ENCODE measurements at places on chromosomes 12 and 14.

DNA sequence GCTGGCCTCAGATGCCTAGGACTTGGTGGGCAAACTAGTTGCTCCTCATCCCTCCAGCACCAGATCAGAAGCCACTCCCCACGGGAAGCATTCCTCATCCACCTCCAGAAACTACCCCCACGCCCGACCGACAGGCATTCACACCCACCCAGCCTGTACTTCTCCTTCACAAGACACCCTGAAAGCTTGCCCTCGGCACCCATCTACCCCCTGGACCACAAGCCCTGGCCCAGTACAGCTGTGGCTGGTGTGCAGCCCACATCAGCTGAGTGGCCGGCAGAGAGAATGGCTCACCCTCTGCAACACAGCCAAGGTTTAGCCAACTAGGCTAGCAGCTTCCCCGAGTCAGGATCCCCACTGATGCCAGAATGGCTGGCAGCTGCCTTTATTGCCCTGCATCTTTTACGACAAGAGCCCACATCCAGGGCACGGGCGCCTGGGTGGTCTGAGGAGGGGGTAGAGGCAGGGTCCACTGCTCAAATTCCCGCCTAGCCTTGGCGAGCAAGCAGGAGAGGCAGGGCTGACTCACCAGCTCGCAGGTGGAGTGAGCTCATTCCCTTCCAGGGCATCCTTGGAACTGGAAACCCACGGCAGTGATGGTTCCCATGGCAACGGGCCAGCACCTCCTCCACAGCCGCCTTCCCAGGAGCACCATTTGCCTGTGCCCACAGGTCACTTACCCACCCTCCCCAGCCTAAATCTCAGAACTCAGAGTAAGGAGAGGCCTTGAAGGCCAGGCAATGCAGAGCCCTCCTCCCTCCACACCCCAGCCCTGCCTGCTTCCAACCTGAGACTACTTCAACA lies 17.1 kb downstream of the ACTN1 start:
- DNase-seq, result no peak

GRCh38 chr12:98868076-98868475 lies 223.0 kb downstream of the APAF1 start:
- DNase-seq, result no peak

GRCh38 chr12:22722779-22723178 lies 97.8 kb downstream of the ETNK1 start:
- DNase-seq, result no peak

- no peak for DNase-seq
Measured at GRCh38 chr12:67420506-67420905, 151.3 kb downstream of the CAND1 start.

DNA sequence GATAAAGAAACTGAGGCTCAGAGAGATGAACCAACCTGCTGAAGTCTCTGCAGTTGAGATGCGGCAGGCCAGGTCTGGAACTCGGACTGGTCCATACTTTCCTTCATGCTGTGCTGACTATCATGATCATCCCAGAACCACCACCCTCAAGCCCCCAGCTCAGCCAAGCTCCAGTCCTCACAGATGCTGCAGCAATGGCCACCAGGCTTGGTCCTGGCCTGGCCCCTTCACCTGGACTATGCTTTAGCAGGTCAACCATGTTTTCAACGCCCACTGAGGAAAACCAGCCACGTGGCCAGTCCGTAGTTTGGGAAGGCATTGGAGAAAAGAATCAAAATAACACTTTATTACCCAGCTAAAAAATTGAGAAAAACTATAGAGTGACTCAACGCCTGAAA lies 1.4 kb downstream of the GPR68 start:
- no peak for DNase-seq

DNA sequence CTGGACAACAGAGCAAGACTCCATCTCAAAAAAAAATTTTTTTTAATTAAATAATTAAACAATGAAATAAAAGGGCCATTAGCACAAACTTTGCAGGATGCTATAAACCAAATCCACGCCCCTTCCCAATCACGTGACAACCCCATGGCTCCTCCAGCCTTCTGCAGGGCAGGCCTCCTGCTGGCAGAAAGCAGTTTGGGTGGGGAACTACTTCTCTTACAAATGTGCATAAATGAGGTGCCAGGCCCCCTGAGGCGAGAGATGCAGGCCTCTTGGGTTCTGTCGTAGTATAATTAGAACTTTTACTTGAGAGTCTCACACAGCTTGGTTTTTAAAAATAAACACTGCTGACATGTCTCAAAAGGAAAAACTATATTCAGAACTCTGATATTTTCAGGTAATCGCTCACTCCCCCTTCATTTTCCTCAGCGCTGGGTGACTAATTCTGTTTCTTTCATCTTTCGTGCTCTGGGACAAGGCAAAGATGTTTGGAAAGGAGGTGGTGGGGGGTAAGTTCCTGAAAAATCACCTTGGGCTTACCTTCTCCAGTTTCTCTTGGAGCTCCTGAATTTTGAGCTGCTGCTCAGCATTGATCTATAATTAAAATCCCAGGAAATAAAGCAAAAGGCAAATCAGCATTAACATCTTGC lies 101.7 kb downstream of the CIT start:
- DNase-seq, result no peak

DNA sequence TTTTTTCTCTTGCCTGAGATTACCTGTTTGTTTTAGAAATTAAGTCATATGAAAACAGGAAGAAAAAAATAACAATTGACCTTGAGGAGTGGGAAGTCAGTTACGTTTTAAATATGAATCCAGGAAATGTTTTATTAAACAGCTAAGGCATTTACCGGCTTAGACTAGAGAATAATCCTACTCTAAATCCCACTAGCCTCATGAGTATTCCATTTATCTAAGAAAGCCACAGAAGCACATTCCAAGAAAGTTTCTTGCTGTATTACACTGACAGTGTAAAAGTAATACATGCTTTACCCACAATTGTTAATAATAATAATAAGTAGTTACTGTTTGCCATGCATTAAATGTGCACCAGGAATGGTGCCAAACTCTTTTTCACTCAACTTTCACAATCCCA lies 90.9 kb downstream of the BMP4 start:
- no peak for DNase-seq

DNA sequence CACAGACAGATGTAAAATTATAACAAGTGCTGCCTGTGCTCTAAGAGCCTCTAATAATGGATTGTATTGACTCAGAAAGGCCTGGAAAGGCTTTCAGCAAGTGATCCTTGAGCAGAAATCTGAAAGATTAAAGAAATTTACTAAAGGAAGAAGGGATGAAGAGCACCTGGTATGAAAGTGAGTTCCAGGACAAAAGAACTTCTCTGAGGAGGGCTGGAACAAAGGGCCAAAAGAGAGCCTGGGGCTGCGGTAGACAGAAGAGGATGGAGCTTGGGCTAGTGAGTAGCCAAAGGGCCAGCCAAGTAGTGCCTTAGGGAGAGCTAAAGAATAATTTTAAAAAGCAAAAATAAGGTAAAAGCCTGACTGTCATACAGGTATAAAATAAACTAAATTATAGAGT lies 44.0 kb downstream of the BCAT1 start:
- DNase-seq, result no peak

DNA sequence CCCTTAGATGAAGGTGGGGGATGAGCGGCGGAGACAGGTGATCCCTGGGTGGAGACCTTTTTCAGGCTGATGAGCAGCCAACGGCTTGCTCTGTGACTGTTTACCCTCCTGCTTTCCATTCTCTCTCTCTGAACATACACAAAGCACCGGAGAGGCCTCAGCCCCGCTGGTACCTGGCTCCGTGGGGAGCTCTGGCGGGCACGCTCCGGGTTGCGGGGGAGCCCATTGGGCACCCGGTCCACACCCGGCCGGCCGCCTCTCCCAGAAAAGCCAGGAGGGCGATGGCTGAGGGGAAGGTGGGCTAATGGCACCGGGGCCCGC lies 545 bp downstream of the SMARCC2 start:
- no peak for DNase-seq

DNA sequence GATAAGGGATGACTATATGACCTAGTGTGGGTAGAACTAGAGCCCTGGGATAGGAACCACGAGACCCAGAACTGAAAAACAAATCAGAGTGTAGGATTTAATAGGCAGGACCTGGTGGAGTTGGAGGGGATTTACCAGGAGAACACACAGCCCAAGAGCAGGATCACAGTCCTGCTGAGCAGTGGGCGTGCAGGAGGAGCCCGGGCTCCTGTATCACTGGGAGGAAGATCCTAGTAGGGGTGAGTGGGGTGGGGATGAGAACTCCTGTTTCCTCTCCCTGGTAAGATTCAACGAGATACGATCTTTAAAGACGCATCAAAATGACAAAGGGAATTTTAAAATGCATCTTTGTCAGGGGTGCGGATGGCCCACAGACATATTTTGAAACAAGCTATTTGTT lies 220.1 kb downstream of the GALC start:
- DNase-seq, result no peak

DNA sequence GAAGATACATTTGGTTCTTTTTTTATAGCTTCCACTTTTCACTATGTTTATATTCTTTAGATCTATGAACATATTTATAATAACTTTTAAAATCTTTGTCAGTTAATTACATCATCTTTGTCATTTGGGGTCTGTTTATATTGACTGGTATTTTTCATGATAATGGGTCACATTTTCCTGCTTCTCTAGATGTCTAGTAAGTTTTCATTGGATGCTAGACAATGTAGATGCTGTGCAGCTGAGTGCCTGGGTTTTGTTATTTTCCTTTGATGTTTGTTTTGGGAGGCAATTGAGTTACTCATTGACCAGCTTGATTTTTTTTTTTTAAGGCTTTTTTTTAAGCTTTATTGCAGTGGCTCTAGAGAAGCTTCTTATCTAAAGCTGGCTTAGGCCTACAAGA lies 4.9 kb downstream of the MAP1LC3B2 start:
- no peak for DNase-seq

DNA sequence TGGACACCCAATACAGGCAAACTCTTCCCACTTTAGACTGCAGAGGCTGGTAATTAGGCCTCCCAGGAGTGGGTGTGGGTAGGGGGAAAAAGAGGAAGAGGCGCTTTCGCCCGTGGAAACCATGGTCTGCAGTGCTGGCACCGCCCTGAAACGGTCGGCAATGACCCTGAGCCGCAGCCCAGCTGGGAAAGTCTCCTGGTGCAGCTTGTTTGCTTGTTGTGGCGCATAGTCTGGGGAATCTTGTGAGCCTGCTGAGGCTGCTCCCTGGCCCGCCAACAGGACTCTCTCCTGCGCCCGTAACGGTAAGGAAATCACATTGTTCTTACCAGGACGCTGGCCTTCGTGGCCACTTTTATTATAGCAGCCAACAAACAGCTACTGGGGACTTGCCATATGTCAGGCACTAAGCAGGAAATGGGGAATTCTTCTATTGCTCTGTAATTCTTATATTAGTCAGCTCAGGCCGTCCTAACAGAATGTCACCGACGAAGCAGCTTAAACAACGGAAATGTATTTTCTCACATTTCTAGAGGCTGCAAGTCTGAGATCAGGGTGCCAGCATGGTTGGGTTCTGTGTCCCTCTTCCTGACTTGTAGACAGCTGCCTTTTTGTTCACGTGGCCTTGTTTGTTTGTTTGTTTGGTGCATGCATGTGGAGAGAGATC lies 52.5 kb upstream of the RIN3 start:
- peak; percentile 25 for DNase-seq

DNA sequence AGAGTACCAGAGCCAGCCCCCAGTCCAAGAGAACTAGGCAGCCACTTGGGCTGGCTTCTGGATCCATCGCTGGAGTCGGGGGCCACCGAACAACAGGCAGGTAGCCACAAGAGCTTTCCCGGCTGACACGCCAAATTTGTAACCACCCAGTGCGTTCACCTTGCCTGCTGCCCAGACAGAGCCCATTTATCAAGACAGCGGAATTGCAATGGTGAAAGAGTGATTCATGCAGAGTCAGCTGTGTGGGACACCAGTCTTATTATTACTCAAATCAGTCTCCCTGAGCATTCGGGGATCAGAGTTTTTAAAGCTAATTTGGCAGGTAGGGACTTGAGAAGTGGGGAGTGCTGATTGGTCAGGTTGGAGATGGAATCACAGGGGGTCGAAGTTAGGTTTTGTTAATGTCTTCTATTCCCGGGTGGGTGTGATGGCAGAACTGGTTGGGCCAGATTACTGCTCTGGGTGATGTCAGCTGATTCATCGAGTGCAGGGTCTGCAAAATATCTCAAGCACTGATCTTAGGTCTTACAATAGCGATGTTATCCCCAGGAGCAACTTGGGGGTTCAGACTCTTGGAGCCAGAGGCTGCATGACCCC lies 64.3 kb downstream of the PDE6H start:
- no peak for DNase-seq

GRCh38 chr12:49750027-49750995 lies 9.0 kb downstream of the TMBIM6 start:
- DNase-seq, result peak; percentile 86

DNA sequence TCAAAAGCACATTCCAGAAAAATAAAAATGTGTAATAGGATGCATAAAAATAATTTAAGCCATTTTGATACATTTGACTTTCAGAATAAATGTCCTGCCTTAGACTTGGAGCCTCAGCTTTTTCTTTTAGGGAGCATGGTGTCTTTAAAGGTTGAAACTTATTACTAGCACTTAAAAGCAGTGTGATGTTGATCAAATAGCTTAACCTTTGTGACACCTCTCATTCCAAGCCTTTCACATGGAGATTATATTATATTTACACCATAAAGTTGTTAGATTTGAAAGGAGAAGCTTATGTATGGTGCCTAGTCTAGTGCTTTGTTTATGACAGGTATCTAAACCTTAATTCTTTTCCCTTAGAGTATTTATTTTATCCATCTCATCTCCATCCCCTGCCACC lies 61.9 kb downstream of the KTN1 start:
- no peak for DNase-seq

GRCh38 chr12:19251481-19252132 lies 122.1 kb downstream of the PLEKHA5 start:
- DNase-seq, result no peak

DNA sequence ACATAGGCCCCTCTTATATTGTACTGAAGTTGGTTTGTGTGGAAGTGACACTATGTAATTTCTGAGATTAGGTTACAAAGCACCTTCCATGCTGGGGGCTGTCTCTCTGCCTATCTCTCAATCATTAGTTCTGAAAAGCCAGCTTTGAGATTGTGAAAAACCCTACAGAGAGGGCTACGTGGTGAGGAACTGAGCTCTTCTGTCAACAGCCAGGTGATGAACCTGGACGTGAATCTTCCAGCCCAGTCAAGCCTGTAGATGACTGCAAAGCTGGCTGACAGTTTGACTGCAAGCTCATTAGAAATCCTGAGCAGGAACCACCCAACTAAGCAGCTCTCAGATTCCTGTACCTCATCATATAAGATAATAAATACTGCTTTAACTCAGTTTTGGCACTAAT lies 36.3 kb upstream of the BBS10 start:
- no peak for DNase-seq

- no peak for DNase-seq
Measured at GRCh38 chr14:58914279-58914855, 274.1 kb upstream of the DAAM1 start.

- no peak for DNase-seq
Measured at GRCh38 chr14:37087520-37087919, 84.9 kb downstream of the SLC25A21 start.

DNA sequence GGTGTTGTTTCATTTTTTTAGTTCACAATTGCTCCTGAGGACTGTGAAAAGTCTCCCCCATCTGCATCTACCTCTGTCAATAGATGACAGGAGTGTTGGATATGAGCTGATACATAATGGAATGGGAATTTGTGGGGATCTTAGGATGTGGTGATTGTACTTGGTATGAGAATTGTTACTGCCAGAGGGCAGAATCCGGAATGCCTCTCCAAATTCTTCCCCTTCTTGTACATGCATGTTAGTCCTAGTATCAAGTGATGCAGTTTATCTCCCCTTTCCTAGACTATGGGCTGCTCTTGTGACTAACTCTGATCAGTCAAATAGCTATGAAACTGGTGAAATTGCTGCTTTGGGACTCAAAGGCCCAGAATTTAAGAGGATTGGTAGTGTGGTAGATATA lies 24.8 kb upstream of the NOVA1 start:
- no peak for DNase-seq

- DNase-seq, result peak; percentile 73
Measured at GRCh38 chr14:73058922-73059673, 764 bp downstream of the RBM25 start.

Data from NB4 (cell line).